ENCODE measurements at places on chromosomes 11 and 22.

GRCh38 chr11:115251126-115251525 is 253.1 kb downstream of the CADM1 start:
- no peak for DNase-seq

DNA sequence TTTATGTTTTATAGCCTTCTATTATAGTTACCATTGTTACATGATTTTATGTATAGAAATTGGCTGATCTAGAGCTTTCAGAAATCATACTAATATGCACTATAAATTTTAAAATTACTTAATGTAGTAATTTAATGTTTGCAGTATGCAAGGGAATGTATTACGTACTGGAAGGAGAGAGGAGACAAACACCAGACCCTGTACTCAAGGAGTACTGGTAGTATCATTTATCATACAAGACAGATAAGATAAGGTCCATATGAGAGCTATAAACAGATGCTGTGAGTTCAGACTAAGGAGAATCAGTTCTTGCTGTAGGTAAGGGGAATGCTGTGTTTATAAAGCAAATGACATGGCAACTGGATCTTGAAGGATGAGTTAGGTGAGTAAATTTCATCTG is 765 bp downstream of the BCO2 start:
- no peak for DNase-seq

- no peak for DNase-seq
Observed at GRCh38 chr22:39277142-39277607, 32.4 kb upstream of the PDGFB start.

DNA sequence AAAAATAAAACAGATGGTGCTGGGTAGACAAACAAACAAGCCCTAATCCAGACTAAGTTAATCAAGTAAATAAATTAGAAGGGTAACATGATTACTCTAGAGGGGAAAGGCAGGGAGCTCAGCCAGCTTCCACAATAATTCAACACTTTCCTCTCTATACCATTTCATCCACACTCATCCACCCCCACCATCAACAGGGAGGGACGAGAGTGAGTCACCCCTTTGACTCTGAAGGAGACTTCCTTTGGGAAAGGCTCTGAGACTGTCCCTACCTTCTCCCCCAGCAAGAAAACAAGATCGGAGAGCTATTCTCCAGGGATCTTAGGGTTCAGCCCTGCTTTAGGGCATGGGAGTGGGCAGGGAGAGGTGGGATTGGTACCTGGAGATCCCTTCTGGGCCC is 33.1 kb downstream of the TRIM66 start:
- DNase-seq = no peak

DNA sequence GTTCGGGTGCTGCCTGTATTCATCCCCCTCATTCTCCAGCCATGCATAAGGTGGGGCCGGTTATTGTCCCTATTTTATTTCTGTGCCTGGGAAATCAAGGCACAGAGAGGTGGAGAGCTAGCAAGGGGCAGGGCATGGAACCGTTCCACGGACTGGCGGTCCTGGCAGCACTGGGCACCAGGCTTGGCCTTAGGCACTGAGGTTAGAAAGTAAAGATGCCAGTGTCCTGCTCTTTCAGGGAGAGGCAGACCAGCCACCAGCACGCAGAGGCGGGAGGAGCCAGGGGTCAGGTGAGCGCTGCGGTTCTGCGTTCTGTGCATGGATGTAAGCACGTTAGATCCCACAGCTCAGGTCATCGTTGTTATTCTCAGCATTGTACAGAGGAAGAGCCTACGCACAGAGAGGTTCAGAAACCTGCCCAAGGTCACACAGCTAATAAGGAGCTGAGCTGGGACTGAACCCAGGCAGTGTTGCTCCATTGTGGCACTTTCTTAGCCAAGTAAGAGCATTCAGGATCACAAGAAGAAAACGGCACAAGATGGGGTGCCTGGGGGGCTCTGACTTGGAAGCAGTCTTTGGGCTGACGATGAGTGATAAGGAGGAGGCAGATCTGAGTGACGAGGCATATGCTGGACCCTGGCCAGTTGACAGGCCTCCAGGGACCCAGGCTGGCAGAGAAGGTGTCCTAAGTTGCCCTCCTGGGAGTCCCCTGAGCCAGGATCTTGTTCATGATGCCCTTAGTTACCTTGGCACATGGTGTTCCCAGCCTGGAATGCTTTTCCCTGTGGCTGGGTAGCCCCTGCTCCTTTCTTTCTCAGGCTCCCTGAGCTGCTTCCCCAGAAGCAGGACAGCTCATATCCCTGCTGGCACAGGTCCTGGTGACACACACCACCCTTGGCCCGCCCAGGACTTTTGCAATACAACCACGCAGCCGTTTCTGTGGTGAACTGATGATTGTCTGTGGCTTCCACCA is 41.1 kb downstream of the OSBPL5 start:
- no peak for DNase-seq

DNA sequence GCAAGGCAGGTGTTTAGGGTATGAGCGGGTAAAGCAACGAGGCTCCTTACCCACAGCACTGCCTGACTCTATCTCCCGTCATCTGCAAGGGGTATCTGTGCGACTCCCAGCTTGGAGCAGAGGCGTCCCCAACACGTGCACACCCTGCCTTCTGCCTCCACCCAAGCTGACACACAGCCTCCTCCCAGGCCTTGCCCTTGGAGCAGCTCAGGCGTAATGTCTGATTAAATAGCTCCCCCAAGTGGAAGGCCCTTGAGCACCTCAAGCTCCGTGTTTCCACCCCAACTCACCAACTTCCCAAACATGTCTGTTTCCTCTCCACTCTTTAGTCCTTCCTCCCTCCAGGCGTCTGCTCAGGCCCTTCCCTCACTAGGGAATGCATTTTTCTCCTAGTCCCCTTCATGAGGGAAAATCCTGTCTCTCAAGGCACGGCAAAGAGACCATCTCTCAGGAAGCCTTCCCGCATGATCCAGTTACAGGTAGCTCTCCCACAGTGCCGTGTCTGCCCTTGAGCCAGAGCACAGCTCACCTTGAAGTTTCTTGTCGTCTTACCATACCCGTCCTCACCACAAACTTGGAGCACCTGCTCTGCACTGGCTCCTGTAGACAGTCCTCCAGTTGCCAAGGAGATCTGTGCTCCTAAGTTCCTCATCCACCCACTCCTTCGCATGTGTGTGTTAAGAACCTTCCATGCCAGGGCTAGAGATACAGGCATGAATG is 15.8 kb downstream of the CYB5R2 start:
- DNase-seq = peak; percentile 79

GRCh38 chr11:37088573-37088910 is 490.5 kb upstream of the RAG2 start:
- no peak for DNase-seq

DNA sequence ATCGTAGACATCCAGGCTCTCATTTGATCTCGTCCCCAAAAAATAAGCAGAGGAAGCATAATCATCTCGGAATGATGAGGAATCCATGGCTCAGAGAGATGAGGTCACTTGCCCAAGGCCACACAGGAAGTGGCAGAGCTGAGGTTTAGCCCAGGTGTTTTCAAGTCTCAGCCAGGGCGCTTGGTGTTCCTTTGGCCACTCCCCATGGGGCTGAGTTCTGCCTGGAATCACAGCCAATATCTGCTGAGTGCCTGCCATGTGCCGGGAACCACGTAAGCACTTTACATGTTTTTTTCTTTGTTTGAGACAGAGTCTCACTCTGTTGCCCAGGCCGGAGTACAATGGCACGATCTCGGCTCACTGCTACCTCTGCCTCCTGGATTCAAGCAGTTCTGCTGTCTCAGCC is 29.5 kb upstream of the MYH9 start:
- DNase-seq = no peak

DNA sequence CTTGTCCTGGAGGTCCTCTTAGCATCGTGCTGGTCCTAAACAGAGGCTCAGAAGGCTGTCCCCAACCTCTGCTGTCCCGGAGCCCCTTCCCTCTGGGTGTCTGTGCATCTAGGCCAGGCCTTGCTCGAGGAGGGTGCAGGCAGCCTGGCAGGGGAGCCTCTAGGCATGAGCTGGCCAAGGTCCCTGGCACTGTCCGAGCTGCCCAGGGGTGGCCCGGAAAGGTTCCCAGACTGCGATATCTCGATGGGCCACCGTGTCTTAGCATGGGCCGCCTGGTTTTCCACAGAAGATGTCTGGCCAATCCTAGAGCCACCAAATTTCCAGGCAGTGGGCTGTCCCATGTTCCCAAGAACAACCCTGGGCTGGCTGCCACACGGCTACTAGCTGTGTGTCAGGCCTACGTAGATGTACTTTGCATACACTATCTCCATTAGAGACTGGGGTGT is 24.6 kb upstream of the SMIM38 start:
- DNase-seq = no peak

- no peak for DNase-seq
Observed at GRCh38 chr11:112320668-112321067, 60.0 kb upstream of the PLET1 start.

GRCh38 chr11:118401880-118402590 is 629 bp downstream of the ATP5MG start:
- DNase-seq = no peak

- no peak for DNase-seq
Observed at GRCh38 chr11:103378931-103379330, 269.7 kb downstream of the DYNC2H1 start.

- no peak for DNase-seq
Observed at GRCh38 chr11:8382436-8383053, 118.9 kb upstream of the LMO1 start.

DNA sequence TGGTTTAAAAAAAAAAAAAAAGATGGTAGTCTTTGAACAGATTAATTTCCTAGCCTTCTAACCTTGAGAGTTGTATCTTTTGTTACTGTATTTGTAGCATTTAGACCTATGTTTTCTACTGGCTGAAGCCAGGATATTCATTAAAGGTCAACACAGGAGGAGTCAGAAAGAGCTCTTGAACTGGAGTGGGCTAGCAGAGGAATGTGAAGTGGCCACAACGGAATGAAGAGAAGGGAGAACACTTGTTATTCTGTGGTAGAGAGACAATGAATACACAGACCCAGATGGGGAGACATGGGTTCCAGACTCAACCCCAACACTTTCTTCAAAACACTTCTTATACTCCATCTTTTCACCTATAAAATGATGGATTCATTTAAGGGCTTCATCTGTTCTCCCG is 88.1 kb downstream of the RELT start:
- DNase-seq = no peak

GRCh38 chr22:35275580-35275979 is 18.3 kb downstream of the HMGXB4 start:
- DNase-seq = no peak

DNA sequence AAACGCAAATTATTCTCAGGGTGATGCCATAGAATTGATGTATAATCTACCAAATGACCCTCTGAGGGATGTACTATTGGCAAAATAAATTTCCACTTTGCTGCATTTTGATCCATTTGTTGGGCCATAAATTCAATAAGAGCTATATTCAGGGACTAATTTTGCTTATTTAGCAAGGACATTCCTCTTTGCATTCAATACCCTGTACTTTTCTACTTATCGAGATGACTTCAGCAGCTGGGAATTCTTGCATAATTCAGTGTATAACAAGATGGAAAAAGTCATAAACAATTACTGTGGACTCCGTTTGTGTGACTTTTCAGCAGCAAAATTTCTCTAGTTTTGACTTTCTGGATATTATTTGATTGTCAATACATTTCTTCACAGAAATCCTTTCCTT is 744.7 kb upstream of the CCDC179 start:
- DNase-seq = no peak

DNA sequence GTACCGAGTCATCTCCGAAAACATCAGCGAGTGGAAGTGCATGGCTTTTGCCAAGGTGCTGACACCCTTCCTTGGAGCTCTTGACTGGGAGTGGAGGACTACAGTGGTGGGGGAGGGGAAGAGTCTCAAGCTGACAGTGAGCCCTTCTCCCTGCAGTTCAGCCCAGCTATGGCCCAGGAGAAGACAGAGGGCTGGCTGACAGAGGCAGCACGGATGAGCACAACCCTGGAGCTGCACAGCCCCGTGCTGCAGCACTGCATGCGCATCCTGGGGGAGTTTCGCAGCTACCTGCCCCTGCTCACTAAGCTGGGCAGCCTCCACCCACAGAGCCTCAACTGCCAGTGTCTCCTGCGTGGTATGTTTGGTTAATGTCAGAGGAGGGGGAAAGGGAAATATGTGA is 41.4 kb downstream of the DNHD1 start:
- no peak for DNase-seq

DNA sequence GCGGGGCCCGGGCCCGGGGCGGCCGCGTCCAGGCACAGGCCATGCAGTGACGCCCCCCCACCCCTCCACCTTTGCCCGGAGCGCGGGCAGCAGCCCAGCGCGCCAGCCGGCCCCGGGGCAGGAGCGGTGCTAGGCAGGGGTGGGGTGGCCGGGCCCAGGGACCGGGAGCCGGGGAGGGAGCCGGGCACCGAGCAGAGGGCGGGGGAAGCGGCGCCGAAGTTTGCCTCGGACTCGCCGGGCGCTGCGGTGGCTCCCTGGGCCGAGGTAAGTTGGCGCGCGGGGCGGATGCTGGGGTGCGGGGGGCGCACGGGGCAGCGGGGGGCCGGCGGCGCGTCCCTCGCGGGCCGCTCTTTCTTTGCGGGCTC is 332 bp downstream of the TEAD1 start:
- DNase-seq = peak; percentile 55

DNA sequence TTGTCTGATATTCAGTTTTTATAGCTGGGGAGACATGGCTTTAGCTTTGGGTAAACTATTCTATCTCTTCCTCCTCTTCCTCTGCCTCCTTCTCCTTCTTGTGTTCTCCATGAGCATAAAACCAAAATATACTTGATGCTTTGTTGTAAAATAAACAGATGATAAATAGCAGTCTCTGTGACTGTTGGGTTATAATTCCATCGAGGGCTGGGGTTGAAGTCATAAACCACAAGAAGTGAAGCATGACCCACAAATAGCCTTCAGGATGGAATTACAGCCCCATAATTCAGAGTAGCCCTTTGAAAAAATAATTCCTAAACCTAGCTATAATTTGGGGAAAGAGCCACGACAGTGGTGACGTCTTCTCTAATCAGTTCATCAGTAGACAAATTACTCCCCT is 177.7 kb downstream of the SNX19 start:
- no peak for DNase-seq

GRCh38 chr11:45924036-45924915 is 1.8 kb downstream of the LARGE2 start:
- no peak for DNase-seq

DNA sequence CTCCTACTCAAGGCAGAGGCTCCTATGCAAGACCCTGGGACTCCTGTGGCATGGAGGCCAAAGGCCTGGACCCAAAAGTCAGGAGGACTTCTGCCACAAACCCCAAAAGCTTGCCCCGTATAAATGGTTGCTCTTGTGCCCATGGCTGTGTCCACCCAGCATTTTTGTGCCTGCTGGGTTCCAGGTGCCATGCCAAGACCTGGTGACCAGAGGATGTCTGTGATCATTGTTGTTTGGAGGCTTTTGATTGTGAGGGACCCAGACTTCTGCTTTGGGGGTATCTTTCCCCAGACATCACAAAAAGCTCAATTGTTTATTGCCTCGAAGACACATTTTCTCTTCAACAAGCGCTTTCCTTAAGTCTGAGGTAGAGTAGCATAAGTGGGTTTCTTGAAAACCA is 35.1 kb downstream of the C22orf31 start:
- DNase-seq = no peak
